ENCODE measurements at places on chromosomes 3 and 15.

- no peak for DNase-seq
Measured at GRCh38 chr3:29324180-29324651, 43.3 kb downstream of the RBMS3 start.

- DNase-seq, result no peak
Measured at GRCh38 chr3:79517766-79518413, 249.9 kb downstream of the ROBO1 start.

- no peak for DNase-seq
Measured at GRCh38 chr15:50744601-50745000, 20.9 kb downstream of the SPPL2A start.

GRCh38 chr15:41928637-41929620 is 35.1 kb upstream of the SPTBN5 start:
- peak; percentile 21 for DNase-seq

DNA sequence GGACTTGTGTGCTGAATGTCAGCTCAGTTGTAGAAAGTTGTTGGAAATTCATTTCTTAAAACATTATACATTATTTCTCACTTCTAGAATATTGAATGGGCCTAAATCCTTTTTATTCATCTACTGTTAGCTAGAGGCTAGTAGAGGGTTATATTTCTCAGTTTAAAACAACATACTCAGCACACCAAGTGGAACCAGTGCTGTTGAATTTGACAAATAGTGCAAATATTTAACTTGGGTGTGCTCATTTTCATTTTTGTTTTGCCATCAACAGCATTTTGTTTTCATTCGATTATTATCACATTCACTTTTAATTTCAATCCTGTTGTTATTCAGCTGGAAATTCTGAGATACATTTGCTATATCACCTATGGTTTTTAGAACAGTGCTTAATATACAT is 269.4 kb upstream of the PEX5L start:
- DNase-seq, result no peak

GRCh38 chr3:41138146-41138545 is 61.2 kb upstream of the CTNNB1 start:
- no peak for DNase-seq

- DNase-seq, result no peak
Measured at GRCh38 chr3:44643024-44643423, 5.5 kb upstream of the ZNF35 start.

- DNase-seq, result no peak
Measured at GRCh38 chr3:129432671-129433070, 4.2 kb upstream of the EFCAB12 start.

GRCh38 chr3:180322829-180323228 is 279.1 kb upstream of the TTC14 start:
- DNase-seq, result no peak

GRCh38 chr3:8775181-8775580 is 5.8 kb upstream of the OXTR start:
- DNase-seq, result no peak

- DNase-seq, result no peak
Measured at GRCh38 chr3:147421184-147421912, 12.2 kb downstream of the ZIC1 start.
